Urothelium cell line (cell line): ENCODE measurements at places on chromosomes 4 and X.
A peak's percentile ranks its signal among the peaks of the same experiment; 100 is the strongest.

GRCh38 chr4:113083346-113083745 is 33.9 kb downstream of the ANK2 start:
- DNase-seq = no peak

GRCh38 chr4:146124023-146124680 is 51.4 kb upstream of the LSM6 start:
- no peak for DNase-seq

- peak; percentile 68 for DNase-seq
These were observed 92.5 kb downstream of the ANK2 start for GRCh38 chr4:113141901-113142346.

GRCh38 chrX:134957836-134958235 is 33.0 kb upstream of the SMIM10 start:
- DNase-seq = no peak

- DNase-seq = no peak
These were observed 10.5 kb upstream of the TLR3 start for GRCh38 chr4:186058253-186058979.

GRCh38 chr4:83677656-83678055 is 141.7 kb downstream of the GPAT3 start:
- DNase-seq = no peak

DNA sequence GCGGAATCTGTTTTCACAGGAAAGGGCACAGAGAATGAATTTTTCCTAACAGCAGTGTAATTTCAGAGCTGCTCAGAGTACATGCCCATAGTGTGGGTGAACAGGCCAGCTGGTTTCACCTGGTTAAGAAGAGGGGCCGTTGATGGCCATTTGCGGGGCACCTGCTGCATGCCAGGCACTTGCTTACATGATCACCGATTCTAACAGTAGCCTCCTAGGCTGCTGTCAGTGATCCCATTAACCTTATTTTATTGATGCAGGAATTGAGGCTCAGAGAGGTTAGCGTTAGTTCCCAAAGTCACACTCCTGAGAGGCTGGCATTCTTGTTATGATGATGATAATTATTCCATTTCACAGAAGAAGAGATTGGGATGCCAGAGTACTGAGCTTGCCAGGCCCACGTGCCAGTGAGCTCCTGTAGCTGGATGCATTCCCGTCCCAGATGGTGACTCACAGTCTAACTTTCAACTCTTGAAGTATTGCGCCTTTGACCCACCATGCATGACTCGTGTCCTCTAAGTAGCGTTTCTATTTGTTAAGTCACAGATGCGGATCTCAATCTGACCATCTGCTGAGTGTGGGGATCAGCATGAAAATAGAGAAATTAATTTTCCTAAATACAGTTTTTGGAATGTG is 76.5 kb downstream of the PSAPL1 start:
- peak; percentile 74 for DNase-seq

GRCh38 chr4:38577462-38577861 is 86.5 kb upstream of the KLF3 start:
- DNase-seq = no peak

- DNase-seq = peak; percentile 20
These were observed at the start of gene RAI2 for GRCh38 chrX:17860811-17861488. Gene RAI2, minus strand, starts transcription at chrX:17861298. Its CDS starts 59,288 bp downstream, at chrX:17802010.

DNA sequence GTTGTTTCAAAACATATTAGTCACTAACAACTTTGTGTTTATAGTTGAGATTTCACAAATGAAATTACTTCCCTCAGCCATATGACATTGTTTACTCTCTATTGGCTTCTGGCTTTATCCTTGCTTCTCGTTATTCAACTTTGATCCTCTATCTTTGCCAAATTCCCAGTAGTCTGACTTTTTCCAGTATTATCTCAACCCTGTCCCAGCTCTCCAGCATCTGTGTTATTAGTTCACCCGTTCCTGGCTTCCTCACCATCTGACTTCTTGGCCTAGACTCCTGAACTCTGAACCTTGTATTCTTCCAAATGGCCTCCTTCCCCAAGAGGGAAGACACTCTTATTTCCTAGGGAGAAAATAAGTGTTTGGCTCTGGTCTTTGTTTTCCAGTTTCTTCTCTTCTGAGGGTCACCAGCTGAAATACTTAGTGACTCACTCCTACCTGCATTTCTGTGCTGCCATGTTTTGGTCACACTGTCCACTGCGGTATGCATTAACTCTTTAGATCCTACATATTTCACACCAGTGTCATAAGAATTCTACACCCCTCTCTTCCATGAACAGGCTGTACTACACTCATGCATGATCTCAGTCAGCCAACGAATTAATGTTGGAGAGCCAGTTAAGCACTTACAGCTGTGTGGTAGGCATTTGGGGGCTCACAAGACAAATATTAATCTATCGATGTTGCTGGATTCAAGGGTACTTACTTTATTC is 17.0 kb upstream of the ARHGAP24 start:
- no peak for DNase-seq

- DNase-seq = peak; percentile 1
These were observed 210.7 kb upstream of the PRPS2 start for GRCh38 chrX:12580548-12580947.

- no peak for DNase-seq
These were observed 19.6 kb upstream of the FGF16 start for GRCh38 chrX:77427611-77428010.

DNA sequence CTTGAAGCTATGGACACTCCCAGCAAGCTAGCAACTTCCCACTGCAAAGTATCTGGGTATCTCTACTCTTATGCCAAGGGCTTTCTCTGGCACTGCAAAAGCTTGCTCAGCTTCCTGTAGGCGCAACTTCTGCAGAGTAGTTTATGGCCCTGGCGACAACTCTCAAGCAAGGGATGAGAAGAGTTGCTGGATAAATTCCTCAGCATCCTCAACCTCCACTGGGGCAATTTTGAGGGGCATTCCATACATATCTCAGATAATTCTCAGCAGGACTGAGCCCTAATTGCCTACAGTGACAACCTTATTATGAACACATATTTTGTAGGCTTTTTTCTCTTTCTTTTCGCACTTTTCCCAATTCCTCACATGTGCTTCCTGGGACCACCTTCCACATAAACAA is 31.2 kb upstream of the TAB3 start:
- DNase-seq = no peak

DNA sequence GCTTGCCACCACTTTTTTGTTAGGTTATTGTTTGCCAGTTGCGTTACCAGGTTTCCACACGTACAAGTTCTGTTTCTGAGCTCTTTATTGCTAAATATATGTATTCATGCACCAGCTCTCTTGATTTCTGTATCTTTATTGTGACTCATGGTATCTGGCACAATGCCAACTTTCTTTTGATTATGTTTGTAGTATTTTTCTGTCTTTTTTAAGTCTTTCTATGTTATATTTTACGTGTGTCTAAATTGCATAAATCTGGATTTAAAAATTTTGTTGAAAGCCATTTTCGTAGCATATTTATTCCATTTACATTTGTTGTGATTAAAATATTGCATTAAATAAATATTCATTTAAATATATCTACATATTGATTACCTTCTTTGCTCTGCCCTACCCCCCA is 73.8 kb downstream of the KDM6A start:
- DNase-seq = no peak

DNA sequence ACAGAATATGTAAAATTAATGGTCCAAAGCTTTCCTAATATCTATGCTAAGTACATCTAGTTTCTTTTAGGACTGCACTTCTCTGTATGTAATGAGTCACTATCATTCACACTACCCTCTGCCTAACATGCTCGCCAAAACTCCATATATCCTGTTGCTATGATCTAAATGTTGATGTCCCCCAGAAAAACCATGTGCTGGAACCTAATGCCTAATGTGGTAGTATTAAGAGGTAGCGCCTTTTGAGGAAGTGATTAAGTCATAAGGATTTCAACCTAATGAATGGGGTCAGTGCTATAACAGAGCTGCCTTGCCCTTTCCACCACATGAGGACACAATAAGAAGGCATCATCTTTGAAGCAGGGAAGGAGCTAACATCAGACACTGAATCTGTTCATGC is 34.9 kb upstream of the NFKB1 start:
- DNase-seq = no peak

DNA sequence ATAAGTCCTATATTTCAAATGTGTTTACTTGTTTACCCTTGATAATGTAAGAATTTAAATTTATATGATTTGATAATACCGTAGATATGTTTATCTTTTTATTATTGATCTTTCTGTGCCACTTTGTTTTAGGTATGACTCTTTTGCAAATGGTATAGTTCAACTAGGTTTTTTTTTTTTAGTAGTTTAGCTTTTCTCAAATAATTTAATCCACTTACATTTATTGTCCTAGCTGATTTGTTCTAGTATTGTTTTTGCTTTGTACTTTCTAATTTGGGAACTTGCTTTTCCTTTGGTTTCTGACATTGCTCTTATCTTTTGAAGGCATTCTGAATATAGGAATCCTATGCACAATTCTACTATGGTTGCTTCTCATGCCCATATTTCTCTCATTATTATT is 98.9 kb upstream of the NAP1L5 start:
- no peak for DNase-seq

DNA sequence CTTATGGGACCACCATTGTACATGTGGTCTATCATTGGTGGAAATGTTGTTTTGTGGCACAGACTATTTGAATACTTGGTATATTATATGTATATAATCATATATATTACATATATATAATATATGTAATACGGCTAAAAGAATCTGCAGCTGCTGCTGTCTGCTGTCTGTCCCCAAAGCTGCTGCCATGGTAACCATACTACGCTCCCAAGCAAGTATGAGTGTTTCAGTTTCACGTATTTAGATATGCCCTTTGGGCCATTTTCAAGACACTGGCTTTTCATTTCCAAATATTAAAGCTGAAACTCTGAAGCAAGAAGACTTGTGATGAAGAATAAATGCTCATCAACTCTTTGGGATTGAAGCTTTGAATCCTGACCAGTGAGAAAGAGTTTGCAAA is 42.0 kb upstream of the ARSJ start:
- DNase-seq = no peak

GRCh38 chrX:9396930-9397329 is 67.9 kb upstream of the TBL1X start:
- DNase-seq = no peak

GRCh38 chr4:94605241-94605805 is 152.4 kb upstream of the BMPR1B start:
- DNase-seq = no peak

DNA sequence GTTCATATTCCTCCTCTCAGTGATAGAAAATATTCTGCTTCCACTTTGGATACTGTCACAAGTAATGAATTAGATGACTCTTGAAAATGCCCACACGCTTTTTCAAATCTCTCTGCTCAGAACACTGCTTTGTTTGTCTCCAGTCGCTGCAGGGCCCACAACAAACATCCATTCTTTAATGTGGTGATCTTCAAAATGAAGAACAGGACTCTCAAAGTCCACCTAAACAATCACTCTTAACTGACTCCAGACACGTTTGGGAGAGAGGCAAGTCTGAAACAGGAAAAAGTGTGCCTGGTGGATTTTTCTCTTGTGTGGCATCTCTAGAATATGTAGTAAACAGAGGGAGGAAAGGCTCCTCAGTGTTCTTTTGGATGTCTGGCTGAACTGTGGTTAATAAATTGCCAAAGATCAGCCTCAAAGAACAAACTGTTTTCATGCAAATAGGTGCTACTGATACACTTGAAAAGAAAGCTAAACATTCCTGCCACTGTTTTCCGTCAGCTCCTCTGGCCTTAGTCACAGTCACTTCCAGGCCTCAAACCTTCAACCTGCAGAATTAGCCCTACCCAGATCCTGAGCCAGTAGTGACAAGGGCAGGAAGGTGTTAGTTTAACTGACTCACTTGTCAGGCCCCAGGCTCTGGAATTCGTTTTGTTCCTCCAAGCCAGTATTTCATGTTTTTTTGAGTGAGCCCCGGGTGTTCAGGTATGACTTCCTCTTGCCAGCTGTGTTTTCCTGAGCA is 259.6 kb upstream of the GPC4 start:
- no peak for DNase-seq

- DNase-seq = no peak
These were observed 103.0 kb downstream of the ADRA2C start for GRCh38 chr4:3869174-3869572.

GRCh38 chr4:180751009-180751408 is 1492.2 kb upstream of the TENM3 start:
- peak; percentile 3 for DNase-seq

GRCh38 chr4:77123411-77123810 is 33.6 kb upstream of the CCNG2 start:
- no peak for DNase-seq

DNA sequence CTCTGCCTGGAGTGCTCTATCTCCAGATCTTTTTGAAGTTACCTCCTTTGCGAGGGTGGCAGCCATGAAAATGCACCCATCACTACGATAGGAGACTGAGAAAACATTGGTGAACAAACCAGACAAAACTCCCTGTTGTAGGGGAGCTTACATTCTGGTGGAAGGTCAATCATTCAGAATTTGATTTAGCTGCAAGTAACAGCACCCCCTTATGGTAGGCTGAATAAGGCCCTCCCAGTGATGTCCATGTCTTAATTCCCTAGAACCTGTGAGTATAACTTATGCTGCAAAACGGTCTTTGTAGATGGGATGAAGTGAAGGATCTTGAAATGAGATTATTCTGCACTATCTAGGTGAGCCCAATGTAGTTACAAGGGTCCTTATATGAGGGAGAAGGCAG is 5.6 kb upstream of the TEC start:
- no peak for DNase-seq

GRCh38 chrX:9373789-9374188 is 91.1 kb upstream of the TBL1X start:
- DNase-seq = no peak

GRCh38 chrX:18455384-18455783 is 30.0 kb downstream of the CDKL5 start:
- DNase-seq = no peak

DNA sequence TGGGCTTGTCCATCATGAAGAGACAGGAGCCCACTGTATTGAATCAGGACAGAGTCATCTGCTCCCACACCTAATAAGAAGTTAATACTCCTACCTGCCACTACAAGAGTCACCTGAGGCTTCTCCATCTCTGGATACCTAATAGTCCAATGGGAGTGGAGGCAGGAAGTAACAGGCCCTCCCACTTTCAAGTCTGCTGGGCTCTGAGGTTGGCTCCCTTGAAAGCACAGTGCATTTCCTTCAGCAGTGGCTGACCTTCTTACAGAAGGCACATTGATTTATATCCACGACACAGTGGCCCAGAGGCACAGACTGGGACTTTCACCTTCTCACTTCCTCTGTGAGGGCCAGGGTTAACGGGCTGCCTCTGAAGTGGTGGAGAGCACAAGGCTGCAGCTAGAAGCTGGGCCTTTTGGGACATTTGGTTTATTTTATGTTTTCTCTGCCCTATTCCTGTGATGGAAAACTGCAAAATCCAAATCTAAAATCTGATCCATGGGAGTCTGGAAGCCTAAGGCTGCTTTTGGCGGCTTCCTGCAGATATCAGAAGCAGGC is 38.1 kb downstream of the FRG2 start:
- no peak for DNase-seq

DNA sequence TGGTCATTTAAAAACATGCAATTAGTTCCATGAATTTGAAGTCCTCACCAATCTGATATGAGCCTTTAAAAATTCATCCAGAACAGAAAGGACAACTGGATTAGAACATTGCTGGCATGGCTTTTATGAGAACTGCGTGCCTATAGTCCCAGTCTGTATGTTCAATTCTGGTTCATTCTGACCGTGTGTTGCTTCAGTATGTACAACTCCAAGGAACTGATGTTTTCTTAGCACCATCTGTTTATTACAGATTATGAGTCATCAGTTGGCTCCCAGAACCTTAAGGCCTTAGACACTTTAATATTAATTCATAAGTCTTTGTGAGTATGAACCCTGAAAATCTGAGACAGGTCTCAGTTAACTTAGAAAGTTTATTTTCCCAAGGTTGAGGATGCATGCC is 115.0 kb downstream of the CEP44 start:
- no peak for DNase-seq
